NCI-H2081 treated with DMSO at 0.1 percent for 48 hours (cell line): ENCODE measurements at places on chromosomes 6 and 20.

GRCh38 chr6:139313784-139314545 lies 22.2 kb upstream of the TXLNB start:
- no peak for DNase-seq

- DNase-seq, result no peak
Observed at GRCh38 chr6:50862176-50862575, 43.5 kb downstream of the TFAP2B start.

DNA sequence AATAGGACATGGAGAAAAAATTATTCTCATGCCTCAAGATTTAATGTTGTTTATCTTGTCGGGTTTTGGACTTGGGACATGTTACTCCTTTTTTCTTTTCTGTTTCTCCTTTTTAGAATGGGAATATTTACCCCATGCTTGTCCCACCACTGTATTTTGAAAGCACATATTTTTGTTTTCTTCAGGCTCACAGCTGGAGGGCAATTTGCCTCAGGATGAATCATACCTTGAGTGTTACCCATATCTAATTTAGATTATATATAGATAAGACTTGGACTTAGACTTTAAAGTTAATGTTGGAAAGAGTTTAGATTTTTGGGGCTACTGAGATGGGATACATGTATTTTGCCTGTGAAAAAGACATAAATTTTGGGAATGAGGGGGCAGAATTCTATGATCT lies 541.6 kb upstream of the MAN1A1 start:
- no peak for DNase-seq

DNA sequence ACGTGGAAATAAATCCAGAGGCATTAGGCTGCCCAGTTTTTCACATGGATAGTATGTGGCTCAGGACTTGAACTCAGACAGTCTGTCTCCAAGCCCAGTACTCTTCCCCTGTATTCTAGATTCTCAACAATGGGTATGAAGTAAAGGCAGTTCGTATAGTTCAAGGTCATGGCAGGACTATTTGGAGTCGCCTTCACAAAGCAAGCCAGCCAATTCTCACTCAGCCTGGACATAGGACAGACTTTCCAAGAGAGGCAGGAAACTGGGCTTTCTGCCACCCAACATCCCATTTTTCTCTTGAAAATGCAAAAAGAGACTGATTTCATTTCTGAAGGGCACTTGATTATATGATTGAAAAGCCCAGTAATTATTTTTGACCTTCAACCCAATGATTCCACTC lies 111.0 kb downstream of the EDN1 start:
- DNase-seq, result no peak

DNA sequence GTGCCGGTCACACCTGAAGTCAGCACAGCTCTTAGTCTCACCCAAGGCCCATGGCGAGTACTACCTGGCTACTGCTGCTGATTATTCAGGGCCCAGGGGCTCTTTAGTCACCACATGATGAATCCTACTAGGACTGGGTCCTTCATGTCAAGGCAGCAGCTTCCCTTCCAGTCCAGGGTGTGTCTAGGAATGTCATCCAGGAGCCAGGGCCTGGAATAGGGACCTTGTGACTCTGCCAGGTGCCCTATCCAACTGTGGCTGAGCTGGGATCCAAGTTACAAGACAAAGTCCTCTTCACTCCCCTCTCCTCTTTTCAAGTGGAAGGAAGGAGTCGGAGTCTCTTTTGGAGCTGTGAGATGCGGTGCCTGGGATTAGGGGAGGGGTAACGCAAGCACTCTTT lies 85.5 kb downstream of the CFAP61 start:
- DNase-seq, result no peak

DNA sequence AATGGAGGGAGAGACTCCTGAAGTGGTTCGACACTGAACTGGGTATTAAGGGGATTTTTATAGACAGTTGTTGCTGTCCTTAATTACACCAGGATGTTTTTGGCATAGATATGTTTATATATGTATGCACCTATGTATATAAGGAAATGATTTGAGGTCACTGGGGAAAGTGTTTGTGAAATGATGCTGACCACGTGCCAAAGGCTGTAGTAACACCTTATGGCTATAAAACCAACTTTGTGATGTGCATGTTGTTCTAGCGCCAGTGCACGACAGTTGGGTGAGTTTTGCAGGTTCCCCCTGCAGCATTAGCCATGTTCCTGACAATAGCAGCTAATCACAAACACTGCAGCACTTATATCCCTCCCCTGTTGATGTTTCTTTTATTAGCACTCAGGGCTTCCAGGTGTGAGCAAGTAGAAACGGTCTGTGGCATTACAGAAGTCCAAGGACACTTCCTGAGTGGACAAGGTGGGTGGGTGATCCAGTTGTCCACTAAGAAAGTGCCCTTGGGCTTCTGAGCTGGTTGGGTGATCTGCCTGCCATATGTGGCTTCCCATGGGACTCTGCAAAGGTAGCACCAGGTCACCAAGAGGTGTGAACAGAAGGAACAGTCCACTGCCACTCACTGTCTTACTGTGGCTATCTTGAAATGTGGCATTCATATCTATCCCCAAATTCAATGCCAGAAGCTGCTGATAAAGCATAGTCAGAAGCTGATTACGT lies 63.0 kb upstream of the RBM24 start:
- no peak for DNase-seq

- DNase-seq, result no peak
Observed at GRCh38 chr20:56420028-56420427, 8.0 kb downstream of the CASS4 start.

DNA sequence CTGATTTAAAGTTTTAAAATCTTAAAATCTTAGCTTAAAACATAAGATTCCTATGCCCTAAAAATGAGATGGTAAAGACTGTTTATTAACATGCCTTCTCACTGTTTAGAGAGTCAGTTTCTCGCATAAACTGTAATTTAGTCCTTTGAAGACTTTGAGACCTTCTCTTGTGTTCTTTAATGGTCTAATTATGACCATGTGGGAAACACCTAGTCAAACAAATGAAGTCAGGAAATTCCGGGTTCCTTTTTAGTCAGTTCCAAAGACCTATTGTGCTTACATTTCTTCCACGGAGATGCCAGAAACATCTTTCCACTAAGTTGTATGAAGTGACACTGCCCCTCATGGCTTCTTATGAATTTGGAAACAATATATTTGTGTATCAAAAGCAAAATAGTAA lies 64.2 kb upstream of the KIF25 start:
- DNase-seq, result no peak
